Stimulated activated CD4-positive, alpha-beta T cell treated with anti-CD3 and anti-CD28 coated beads, Interleukin-12 subunit alpha, Interleukin-12 subunit beta, amount 100 ng/mL, for 24 hours (primary cell): ENCODE measurements at places on chromosomes 6 and 20.

- DNase-seq = no peak
Measured at GRCh38 chr6:36542041-36542440, 5.2 kb downstream of the STK38 start.

GRCh38 chr6:124770784-124771183 lies 191.5 kb upstream of the RNF217 start:
- no peak for DNase-seq

- DNase-seq = no peak
Measured at GRCh38 chr20:53328961-53329360, 264.7 kb downstream of the ZNF217 start.

- no peak for DNase-seq
Measured at GRCh38 chr6:21321076-21321475, 272.5 kb upstream of the SOX4 start.

- DNase-seq = no peak
Measured at GRCh38 chr6:166389119-166389518, 6.4 kb upstream of the MPC1 start.

DNA sequence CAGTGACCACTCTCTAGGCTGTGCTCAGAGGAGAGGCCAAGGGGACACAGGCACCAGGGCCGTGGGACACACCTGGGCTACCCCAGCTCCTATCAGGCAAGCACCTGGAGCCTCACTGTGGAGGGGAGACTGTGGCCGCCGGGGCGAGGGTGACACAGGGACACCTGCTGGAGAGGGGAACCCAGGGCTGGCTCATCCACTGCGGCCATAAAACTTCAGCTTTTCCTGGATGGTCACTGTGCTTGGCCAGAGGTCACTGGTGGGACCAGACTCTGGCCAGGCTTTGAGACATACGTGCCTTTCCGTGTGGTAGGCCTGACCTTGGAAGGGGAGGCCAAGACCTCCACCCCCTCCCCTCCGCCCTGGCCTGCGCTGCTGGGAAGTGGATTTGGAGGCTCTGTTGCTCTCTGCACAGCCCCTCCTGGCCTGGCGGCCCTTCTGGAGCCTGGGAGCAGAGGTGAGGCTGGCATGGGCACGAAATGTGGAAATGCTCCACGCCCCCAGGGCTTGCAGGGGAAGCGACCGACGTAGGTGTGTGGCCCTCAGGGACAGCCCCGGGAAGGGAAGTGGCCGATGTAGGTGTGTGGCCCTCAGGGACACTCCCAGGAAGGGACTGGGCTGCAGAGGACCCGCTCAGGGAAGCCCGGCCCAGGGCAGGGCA lies 42.9 kb upstream of the BHLHE23 start:
- DNase-seq = no peak

DNA sequence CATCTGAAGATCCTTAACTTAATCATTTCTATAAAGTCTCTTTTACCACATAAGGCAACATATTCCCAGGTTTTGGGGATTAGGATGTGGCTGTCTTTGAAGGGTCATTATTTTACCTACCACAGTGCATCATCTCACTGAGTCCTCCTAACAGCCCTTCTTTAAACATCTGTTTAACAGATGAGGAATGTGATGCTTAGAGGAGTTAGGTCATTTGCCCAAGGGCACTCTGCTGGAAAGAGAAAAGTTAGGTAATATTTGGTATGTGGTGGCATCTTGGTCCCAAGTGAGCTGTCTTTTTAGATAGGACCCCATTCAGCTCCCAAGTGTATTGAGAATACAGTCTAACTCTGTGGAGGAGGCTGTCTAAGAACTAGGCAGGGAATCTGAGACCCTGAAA lies 11.0 kb downstream of the MMP24 start:
- no peak for DNase-seq

- no peak for DNase-seq
Measured at GRCh38 chr20:64168381-64169090, 4.3 kb downstream of the MYT1 start.

GRCh38 chr6:137631323-137631722 lies 137.1 kb upstream of the OLIG3 start:
- no peak for DNase-seq

GRCh38 chr6:49790341-49790740 lies 3.3 kb upstream of the PGK2 start:
- no peak for DNase-seq
